ENCODE measurements at places on chromosomes 3 and 15.

DNA sequence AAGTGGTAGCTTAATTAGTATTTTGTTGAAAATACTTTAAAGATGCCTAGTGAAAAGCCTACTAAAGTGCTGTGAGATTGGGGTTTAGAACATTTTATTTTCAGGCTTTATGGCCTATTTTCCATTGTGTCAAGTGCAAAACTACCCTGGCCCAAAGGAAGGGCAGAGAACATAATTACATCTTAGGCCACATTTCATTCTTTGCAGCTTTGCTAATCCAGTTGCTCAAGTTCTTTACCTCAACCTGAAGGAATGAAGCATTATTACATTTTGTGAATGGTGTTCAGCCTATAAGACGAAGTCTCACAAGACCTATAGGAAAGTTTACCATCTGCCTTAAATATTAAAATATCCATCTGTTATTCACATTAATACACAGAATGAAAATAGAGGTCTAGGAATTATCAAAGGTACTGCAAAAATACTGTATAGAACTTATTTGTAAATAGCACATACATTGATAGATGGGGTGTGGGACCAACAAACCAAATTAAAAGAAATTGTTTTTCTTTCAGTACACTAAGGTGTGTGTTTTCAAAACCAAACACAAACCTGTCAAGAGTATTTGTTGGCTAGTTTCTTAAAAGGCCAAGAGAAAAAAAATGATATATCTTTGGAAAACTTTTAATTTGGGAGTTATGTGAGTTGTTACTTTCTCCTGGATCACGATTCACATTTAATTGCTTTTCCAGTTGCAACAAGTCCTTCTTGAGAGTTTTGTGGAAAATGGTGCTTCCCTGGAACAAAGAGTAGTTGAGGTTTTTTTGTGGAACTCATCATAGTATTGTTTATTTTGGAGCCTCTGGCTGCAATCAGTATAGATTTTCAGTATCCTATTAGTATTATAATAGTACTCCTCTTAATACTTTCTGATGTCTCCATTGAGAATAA, 12.0 kb upstream of the SETD5 start:
- DNase-seq = no peak

- no peak for DNase-seq
Measured at GRCh38 chr3:62710751-62711150, 164.5 kb downstream of the CADPS start.

DNA sequence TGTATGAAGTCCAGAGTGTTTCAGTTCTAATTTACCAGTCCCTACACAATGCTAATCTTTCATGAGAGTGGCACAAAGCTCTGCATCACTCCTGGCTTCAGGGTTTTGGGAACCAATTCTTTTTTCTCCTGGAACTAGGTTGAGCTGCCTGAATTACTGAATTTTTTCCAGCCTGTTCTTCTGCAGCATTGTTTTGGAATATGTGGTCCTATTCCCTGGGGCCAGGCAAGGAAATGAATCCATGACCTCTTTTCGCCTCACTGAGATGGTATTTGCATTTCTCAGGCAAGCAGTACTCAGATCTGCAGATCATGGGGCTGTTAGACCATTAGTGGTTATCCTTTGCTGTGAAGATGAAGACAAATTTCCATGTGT, 25.6 kb upstream of the GPR171 start:
- no peak for DNase-seq

DNA sequence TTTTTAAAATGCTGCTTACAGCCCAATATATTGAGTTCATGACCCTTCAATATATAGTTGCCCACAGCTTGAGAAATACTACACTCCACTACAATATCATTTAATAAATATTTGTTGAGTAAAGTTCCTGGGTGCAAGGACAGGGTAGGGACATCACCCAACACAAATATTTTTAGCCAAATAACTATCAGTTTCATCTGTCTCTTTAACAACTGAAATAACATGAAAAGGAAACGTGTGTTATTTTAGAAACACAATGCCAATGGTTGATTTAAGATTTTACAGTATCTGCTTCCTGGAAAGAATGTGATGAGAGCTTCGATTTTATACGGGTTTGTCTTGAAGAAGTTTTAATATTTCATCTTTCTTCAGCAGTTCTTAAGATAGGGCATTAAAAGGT, 67.7 kb upstream of the CDV3 start:
- no peak for DNase-seq

DNA sequence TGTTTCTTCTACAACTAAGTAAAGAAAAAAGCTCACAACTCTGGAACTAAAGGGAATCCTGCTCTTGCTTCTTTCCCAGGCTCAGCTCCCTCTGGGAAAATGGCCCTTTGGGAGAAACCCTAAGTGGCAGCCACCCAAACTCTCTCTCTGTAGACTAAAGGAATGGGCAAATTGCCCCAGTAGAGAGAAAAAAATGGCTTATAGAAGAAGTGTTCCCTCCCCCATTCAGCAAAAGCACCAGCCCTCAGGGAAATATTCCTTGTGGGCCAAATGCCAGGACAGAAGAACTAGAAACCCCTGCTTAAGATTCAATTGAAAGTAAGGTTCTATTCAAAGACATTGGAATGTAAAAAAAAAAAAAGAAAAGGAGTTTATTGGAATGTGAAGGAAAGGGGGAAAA, 603.7 kb upstream of the ALCAM start:
- peak; percentile 9 for DNase-seq

GRCh38 chr3:124584552-124585391, 145.5 kb upstream of the UMPS start:
- DNase-seq = peak; percentile 93

DNA sequence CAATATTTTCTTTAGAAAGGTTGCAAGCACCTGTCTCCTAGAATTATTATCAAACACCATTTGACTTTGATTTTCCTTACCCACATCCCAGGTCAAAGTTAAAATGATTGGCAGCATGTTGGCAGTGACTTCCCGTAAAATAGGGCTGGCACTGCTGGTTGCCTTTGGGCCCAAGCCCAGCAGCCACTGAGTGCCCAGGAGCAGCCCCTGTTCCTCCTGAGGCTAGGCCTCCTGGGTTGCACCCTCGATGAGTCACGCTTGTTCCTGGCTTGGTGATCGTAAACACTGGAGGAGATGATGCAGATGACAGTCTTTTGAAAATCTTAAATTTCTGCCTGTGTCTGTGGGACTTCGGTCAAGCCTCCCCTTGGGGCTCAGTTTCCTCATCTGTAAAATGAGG, 290.0 kb downstream of the TLE3 start:
- DNase-seq = no peak

DNA sequence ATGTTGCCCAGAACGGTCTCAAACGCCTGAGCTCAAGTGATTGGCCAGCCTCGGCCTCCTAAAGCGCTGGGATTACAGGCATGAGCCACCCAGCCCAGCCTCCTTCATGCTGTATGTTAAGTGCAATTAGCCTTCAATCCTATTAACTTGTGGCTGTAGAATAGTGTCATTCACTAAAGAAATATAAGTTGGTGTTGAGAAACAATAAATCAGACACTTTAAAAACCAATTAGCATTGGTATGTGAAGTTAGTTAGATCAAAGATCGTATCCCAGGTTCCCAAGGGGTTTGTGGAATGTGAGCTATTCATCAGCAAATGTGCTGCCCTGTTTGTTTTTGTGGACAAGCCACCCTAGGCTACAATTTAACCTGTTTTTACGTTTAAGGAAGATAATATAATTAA, 11.0 kb upstream of the PIK3CB start:
- no peak for DNase-seq

DNA sequence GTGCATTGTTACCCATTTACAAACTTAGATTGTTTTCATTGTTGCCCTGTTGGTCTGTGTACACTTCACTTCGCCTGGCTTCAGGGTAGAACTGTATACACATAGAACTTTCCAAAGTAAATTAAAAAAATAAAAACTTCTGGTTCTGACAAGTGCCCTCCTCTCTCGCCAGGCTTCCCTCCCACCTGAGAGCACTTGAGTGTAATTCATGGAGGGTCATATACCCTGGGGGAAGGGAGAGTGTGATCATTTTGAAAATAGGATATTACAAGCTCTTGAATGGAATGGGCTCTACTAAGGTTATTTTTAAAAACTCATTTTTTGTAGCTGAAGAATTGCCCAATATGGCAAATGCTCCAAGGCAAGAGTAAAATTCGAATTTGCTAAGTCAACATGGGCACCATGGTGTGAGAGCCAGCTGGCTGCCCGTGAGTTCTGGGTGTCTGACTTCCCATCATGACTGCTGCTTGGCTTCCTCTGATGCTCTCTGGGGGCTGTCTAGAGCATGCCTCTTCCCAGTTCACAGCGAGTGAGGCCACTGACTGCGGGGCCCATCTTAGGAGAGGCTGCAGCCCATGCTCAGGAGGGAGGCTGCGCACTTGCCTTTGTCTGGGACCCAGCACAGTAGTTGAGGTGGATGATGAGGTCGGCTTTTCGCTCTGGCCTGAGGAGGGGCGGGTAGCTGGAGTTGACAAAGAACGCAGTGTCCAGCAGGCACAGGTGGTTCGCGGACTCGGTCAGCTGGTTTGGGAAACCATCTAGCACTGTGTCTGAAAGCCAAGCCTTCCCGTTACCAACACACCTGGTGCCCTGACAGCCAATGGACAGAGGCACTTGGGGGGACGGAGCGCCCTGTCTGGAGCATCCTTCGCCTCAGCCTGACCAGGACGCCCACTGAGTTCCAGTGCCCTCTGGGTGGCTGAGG, 13.1 kb upstream of the EHD4 start:
- no peak for DNase-seq

DNA sequence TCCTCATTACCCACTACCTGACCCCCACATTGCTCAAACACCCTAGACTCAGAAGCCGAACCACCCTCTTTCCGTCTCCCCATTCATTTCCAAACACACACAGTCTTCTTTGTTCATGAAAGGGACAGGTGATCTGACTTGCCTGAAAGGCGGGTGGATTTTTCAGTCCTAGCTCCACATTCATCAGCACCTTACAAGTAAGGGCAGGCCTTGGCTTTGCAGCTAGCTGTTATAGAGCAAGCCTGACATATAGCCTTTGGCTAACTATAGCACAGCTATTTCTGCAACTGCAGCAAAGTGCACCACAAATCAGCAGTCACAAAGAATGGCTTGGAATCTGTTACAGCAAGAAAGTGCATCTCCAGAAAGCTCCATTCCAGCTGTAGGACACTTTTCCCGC, 139.8 kb downstream of the XXYLT1 start:
- no peak for DNase-seq

- DNase-seq = no peak
Measured at GRCh38 chr15:47442371-47442770, 274.9 kb upstream of the SEMA6D start.

DNA sequence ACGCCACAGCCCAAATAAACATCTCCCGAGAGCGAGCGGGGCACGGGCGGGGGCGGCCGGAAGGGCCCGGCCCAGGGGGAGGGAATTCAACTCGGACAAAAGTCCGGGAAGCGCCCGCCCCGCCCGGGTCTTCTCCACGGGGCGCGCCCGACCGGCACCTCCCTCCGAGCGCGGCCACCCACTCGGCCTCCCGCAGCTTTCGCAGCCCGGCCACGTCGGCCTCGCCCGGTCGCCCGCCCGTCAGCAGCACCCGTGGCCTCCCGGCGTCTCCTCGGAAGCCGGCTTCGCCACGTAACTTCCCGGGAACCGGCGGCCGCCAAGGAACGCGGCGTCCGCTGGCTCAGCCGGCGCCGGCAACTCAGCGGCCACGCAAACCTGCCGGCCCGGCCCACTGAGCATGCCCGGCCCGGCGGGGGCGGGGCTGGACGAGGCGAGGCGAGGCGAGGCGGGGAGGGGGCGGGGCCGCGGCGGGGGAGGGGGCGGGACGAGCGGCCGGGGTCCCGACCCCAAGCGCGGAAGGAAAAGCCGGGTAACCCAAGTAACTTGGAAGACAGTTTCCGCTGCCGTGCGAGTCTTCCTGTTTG, at the start of gene TJP1:
TJP1 (minus strand) TSS at position 369 of the 584 bp plus-strand sequence. CDS start 440 bp downstream, outside the sequence.
- DNase-seq = peak; percentile 90

- no peak for DNase-seq
Measured at GRCh38 chr3:31106204-31106603, 211.7 kb upstream of the GADL1 start.

- DNase-seq = no peak
Measured at GRCh38 chr3:54901906-54902685, 25.8 kb downstream of the LRTM1 start.

- DNase-seq = no peak
Measured at GRCh38 chr3:63354160-63354559, 76.1 kb downstream of the SYNPR start.

DNA sequence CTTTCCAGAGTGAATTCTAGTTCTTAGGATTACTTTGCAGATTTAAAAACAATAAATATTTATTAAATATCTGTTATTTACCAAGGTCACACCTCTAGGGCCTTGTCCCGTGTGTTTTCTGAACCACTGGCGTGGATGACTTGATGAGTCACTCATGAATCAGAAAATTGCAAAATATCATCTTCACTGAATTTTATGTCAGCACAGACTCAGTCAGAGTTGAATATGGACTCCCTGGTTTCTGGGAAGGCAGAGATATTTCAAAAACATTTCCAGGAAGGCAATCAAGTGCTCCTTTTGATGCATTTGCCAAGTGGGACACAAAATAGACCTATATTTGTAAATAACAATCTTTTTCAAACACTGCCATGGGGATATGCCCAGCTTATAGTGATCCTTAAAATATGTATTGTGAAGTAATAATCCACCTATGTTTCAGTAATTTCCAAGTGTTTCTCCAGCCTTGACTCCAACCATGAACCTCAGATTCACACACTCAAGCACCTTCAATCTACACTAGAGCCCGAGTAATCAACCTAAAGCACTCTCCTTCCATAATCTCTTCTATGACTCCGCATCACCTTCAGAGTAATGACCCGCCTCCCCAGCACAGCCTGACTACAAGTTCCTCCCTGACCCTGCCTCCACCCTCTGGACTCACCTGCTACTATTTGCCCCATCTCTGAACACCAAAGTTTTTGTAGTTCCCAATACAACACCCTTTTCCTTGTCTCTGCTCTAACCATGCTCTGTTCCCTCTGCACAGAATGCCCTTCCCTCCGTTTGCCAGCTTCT, 24.3 kb downstream of the DPH3 start:
- no peak for DNase-seq

GRCh38 chr3:27253831-27254230, 115.4 kb downstream of the NEK10 start:
- DNase-seq = peak; percentile 34

DNA sequence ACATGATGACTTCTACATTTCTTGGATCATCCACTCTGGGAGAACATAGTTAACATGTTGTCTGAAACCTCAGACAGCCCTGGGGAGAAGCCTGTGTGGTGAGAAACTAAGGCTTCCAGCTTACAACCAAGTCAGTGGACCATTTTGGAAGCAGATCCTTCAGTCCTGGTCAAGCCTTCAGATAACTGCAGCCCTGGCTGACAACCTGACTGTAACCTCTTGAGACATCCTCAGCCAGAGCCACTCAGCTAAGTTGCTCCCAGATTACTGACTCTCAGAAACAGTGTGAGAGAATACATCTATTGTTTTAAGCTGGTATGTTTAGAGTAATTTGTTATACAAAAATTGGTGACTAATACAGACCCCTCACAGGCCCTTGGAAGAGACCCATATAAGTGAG, 50.9 kb upstream of the KPNA4 start:
- DNase-seq = no peak

GRCh38 chr3:88219138-88219792, 69.5 kb downstream of the C3orf38 start:
- DNase-seq = peak; percentile 54

DNA sequence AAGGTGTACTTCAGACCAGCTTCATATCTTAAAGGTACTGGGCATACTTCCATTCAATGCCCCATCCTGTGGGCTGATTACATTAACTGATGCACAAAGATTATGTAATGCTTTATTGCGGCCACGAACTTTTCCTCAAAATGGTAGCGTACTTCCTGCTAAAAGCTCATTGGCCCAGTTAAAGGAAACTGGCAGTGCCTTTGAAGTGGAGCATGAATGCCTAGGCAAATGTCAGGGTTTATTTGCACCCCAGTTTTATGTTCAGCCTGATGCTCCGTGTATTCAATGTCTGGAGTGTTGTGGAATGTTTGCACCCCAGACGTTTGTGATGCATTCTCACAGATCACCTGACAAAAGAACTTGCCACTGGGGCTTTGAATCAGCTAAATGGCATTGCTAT, 3.4 kb downstream of the SKIL start:
- no peak for DNase-seq
